Activated naive CD8-positive, alpha-beta T cell treated with anti-CD3 and anti-CD28 coated beads, Interleukin-2, amount 10 ng/mL, durations not matched to agents 7 days and 5 days (primary cell): ENCODE measurements at places on chromosomes 16 and 17. TPM values are rescaled to one million over a fixed set of nuclear protein-coding genes. Genes with fewer than 3 reads are reported as not detected.
A peak's percentile ranks its signal among the peaks of the same experiment; 100 is the strongest.

DNA sequence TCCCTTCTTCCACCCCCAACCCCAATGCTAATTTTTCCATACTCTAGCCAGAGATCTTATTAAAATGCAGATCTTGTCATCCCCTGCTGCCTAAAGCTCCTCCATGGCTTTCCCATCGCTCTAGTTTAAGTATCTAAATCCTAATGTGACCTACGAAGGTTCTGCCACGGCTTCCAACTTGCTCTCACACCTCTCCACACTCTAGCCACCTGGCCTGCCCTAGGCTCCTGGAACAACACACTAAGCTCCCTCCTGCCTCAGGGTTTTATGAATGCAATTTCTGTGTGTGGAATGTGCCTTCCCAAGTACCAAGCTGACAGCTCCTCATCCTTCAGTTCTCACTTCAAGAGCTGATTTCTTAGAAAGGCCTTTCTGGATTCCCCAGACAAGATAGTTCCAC, 16.6 kb downstream of the NXPH3 start:
- H3K4me3 ChIP-seq: no peak overlapping the region
- peaks cover 5% of the 10 kb centered on the region for H3K36me3 ChIP-seq
- H3K4me1 ChIP-seq: peaks cover 1% of the 10 kb centered on the region
- no peak for DNase-seq
- H3K27ac ChIP-seq: no peak overlapping the region
- no peaks in the 10 kb centered on the region for H3K27me3 ChIP-seq

GRCh38 chr17:13704333-13704732, 102.6 kb upstream of the HS3ST3A1 start:
- no peaks in the 10 kb centered on the region for H3K4me1 ChIP-seq
- H3K27ac ChIP-seq: no peak overlapping the region
- H3K4me3 ChIP-seq: no peak overlapping the region
- no peaks in the 10 kb centered on the region for H3K36me3 ChIP-seq
- DNase-seq: no peak
- H3K27me3 ChIP-seq: peaks cover 5% of the 10 kb centered on the region

- no peak for DNase-seq
- no peak overlapping the region for H3K4me3 ChIP-seq
- no peak overlapping the region for H3K27ac ChIP-seq
- H3K27me3 ChIP-seq: no peaks in the 10 kb centered on the region
- no peaks in the 10 kb centered on the region for H3K36me3 ChIP-seq
- H3K4me1 ChIP-seq: no peaks in the 10 kb centered on the region
Observed at GRCh38 chr16:61569028-61569427, 467.2 kb downstream of the CDH8 start.

DNA sequence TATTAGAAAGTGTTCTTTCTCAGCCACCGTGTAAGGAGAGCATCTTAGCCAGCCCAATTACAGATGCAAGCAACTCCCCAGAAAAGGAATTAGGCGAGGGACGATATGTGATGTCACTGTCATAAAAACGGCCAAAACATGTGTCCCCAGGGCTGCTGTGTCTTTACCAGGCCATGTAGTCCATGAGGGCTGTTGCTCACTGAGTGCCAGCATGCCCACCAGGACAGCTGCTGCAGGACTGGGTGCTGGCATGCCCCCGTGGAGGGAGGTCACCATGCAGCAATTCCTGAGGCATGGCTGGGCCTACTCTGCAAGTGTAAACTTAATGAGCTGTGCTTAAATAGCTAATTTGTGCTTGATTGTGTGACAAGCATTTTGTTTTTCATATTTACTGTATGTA, 156.9 kb downstream of the LGALS9B start:
- DNase-seq: no peak
- no peaks in the 10 kb centered on the region for H3K4me1 ChIP-seq
- no peak overlapping the region for H3K4me3 ChIP-seq
- peaks cover 9% of the 10 kb centered on the region for H3K36me3 ChIP-seq
- no peak overlapping the region for H3K27ac ChIP-seq

DNA sequence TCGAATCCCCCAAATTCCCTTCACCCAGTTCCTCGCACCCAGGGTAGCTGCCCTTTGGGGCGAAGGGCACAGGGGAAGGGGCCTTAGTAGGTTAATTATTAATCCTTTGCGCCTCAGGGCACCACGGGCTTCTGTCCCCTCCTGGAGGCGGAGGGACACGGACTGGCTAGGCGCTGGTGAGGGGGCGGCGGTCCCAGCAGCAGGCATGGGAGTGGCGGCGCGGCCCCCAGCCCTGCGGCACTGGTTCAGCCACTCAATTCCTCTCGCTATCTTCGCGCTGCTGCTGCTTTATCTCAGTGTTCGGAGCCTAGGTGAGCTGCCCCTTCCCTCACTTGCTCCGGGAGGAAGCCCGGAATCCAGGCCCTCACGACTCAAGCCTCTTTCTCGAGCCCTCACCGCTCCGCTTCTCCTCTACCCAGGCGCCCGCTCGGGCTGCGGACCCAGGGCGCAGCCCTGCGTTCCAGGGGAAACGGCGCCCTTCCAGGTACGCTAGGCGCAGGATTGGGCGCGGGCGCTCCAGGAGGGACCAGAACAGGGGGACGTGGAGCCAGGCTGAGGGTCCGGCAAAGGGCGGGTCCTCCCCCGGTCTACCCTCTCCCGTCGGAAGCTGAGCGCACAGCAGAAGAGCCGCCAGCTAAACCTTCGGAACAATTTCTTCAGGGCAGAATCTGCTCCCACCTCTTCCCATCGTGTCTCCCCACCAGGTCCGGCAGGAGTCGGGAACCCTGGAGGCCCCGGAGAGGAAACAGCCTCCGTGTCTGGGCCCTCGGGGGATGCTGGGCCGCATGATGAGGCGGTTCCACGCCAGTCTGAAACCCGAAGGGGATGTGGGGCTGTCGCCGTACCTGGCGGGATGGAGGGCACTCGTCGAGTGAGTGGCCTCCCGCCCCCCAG, at the start of gene GLTPD2:
TSS of gene GLTPD2 (plus strand) at position 158 of the 894 bp plus-strand sequence. CDS start at position 206, 48 bp downstream.
- peak within 1 kb of the TSS; percentile 78 for H3K4me3 ChIP-seq
- peak within 1 kb of the TSS; percentile 70 for H3K27ac ChIP-seq
- H3K27me3 ChIP-seq: peaks cover 63% of the 10 kb centered on the region
- H3K36me3 ChIP-seq: no peaks in the 10 kb centered on the region
- no peak for DNase-seq

DNA sequence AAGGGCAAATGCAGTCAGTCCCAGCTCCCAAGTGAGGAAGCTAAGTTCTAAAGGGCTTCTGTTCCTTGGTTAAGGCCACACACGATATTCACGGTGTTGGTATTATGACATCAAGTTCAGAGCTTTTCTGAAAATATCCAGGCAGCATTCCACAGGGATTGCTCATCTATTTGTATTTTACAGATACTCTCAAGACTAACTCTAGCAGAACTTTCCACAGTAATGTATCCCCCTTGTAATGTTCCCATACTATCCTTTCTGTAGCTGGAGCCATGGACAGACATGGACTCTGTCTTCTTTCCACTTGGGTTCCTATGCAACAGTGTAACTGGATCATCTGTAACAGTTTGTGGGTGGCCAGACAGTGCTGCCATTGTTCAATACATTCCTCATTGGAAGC, 13.5 kb downstream of the SDR42E1 start:
- H3K4me3 ChIP-seq: no peak overlapping the region
- H3K4me1 ChIP-seq: peaks cover 4% of the 10 kb centered on the region
- DNase-seq: no peak

- peak; percentile 91 for DNase-seq
- H3K4me3 ChIP-seq: peak overlapping the region; percentile 53
- peak overlapping the region; percentile 70 for H3K27ac ChIP-seq
- H3K27me3 ChIP-seq: peaks cover 2% of the 10 kb centered on the region
Observed at GRCh38 chr16:31105677-31106213, 2.4 kb upstream of the BCKDK start.

DNA sequence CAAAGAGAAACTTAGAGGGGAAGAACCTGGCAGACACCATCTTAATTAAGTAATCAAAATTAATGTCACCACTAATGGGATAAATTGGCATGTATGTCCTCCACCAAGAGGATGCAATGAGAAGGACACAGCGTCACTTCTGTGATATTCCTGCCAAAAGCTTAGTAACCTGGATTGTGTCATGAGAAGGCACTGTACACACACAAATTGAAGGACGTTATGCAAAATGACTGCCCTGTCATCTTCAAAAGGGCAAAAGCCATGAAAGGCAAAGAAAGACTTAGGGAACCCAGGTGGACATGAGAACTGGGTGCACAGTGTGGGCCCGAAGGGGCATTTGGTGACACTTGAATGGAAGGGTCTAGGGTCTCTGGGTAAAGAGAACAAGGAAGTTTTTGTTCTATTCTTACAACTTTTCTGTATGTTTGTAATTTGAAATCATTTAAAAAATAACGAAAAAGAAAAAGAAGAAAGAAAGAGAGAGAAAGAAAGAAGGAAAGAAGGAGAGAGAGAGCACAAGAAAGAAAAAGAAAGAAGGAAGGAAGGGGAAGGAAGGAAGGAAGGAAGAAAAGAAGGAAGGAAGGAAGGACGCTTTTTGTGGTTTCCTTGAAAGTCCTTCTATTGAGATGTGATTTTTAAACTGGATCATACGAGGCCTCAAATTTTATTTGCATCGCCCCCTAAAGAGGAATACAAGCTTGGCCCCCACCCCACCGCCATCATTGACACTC, 4.0 kb upstream of the APOH start:
- peaks cover 2% of the 10 kb centered on the region for H3K27me3 ChIP-seq
- no peaks in the 10 kb centered on the region for H3K4me1 ChIP-seq
- H3K36me3 ChIP-seq: no peaks in the 10 kb centered on the region

DNA sequence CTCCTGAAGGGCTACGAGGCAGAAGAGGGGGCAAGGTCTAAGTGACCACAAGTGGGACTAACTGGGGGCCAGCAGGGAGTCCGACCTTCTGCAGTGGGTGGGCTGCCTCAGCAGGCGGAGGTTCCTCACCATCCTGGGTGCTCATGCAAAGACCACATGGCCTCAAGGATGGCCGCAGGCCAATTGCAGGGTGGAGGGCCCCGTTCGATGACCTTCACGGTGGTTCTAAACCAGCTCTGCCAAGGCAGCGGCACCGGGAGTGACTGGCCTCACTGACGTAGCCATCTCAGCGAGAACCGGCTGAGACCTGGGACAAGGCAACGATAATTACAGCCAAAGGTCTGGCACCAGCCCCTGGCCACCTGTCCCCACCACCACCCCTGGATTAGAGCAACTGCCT, 5.7 kb downstream of the SMIM5 start:
- no peaks in the 10 kb centered on the region for H3K36me3 ChIP-seq
- H3K4me1 ChIP-seq: peaks cover 1% of the 10 kb centered on the region
- no peaks in the 10 kb centered on the region for H3K27me3 ChIP-seq
- DNase-seq: no peak
- no peak overlapping the region for H3K27ac ChIP-seq

GRCh38 chr16:19872935-19873334, 11.7 kb downstream of the GPRC5B start:
- H3K36me3 ChIP-seq: no peaks in the 10 kb centered on the region
- peaks cover 6% of the 10 kb centered on the region for H3K27me3 ChIP-seq
- H3K4me3 ChIP-seq: no peak overlapping the region

- peaks cover 2% of the 10 kb centered on the region for H3K36me3 ChIP-seq
- DNase-seq: no peak
- H3K4me3 ChIP-seq: no peak overlapping the region
- H3K4me1 ChIP-seq: no peaks in the 10 kb centered on the region
- no peaks in the 10 kb centered on the region for H3K27me3 ChIP-seq
Observed at GRCh38 chr17:50445730-50446325, 19.8 kb downstream of the ACSF2 start.

GRCh38 chr16:51401673-51402072, 250.6 kb upstream of the SALL1 start:
- no peak overlapping the region for H3K27ac ChIP-seq
- DNase-seq: no peak
- H3K4me1 ChIP-seq: no peaks in the 10 kb centered on the region
- no peak overlapping the region for H3K4me3 ChIP-seq
- H3K36me3 ChIP-seq: no peaks in the 10 kb centered on the region

- no peaks in the 10 kb centered on the region for H3K27me3 ChIP-seq
- DNase-seq: no peak
- no peak overlapping the region for H3K27ac ChIP-seq
Observed at GRCh38 chr16:88893127-88893968, 26.9 kb upstream of the PABPN1L start.

GRCh38 chr17:49776551-49777300, 11.8 kb upstream of the KAT7 start:
- H3K27me3 ChIP-seq: peaks cover 6% of the 10 kb centered on the region
- H3K4me3 ChIP-seq: no peak overlapping the region
- peaks cover 7% of the 10 kb centered on the region for H3K4me1 ChIP-seq
- no peaks in the 10 kb centered on the region for H3K36me3 ChIP-seq

GRCh38 chr17:7419819-7420610, at the start of gene SPEM1:
Gene SPEM1 (plus strand): TSS chr17:7420324. CDS start chr17:7420385, 61 bp downstream.
- H3K27me3 ChIP-seq: no peaks in the 10 kb centered on the region
- H3K27ac ChIP-seq: no peak within 1 kb of the TSS
- peaks cover 1% of the 10 kb centered on the region for H3K4me1 ChIP-seq

DNA sequence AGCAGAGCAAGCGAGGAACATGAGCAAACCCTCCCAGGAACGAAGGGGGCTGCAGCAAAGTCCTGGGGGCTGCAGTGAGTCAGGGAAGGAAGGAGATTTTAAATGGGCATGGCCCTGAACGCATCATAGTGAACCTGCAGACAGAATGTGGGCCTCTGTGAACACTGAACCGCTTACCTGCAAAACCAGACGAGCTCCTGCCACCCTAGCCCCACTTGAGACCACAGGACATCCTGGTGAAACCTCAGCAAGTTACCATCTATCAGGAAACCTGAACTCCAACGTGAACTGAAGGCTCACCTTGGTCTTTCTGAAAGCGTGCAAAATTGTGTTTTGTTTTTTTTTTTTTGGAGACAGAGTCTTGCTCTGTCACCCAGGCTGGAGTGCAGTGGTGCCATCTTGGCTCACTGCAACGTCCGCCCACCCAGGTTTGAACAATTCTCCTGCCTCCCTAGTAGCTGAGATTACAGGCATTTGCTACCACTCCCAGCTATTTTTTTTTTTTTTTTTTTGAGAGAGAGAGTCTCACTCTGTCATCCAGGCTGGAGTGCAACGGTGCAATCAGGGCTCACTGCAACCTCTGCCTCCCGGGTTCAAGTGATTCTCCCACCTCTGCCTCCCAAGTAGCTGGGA, 30.8 kb downstream of the FANCA start:
- peaks cover 31% of the 10 kb centered on the region for H3K4me1 ChIP-seq
- H3K27me3 ChIP-seq: no peaks in the 10 kb centered on the region
- peak overlapping the region; percentile 71 for H3K27ac ChIP-seq
- DNase-seq: peak; percentile 54
- H3K4me3 ChIP-seq: peak overlapping the region; percentile 69

DNA sequence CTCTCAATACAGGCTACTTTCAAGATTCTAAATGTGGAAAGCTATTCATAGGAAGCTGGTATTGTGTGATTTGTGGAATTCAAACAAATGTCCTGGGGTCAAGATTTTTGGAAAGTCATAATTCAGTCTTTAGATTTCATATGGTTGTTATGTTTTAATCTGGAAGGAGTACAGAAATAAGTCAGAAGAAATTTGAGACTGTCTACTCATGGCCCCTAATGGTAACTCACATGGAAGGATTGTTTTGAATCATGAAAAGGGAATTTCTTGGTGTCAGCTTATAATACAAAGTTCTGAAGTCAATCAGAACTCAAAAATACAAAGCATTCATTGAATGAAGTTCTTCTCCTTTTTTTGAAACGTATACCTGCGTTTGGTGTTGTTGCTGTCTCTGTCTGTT, 3.1 kb downstream of the KCNJ2 start:
- no peak overlapping the region for H3K27ac ChIP-seq
- peaks cover 58% of the 10 kb centered on the region for H3K27me3 ChIP-seq
- no peak overlapping the region for H3K4me3 ChIP-seq
- no peak for DNase-seq
- H3K4me1 ChIP-seq: peaks cover 13% of the 10 kb centered on the region

The NTN3 gene
- not detected for total RNA-seq

The SLC5A11 gene
- 0.75 TPM for total RNA-seq

The OR2C1 gene
- not detected for total RNA-seq

The UMOD gene
- total RNA-seq: not detected

The MRC2 gene
- 2.4 TPM for total RNA-seq

The MAPK8IP3 gene
- total RNA-seq: 146 TPM

The EFCAB5 gene
- total RNA-seq: 0.74 TPM

The CD300LD gene
- not detected for total RNA-seq

The SLC12A3 gene
- total RNA-seq: not detected

The HSD3B7 gene
- total RNA-seq: 10.9 TPM

The SDR42E2 gene
- total RNA-seq: 0.23 TPM

The TSPOAP1 gene
- total RNA-seq: 70.6 TPM

The GGT6 gene
- total RNA-seq: not detected
